ENCODE measurements at places on chromosomes 3 and 15.

- DNase-seq: no peak
Measured at GRCh38 chr3:94241986-94242385, 179.1 kb downstream of the NSUN3 start.

GRCh38 chr3:194606163-194606562, 27.1 kb downstream of the TMEM44 start:
- no peak for DNase-seq

DNA sequence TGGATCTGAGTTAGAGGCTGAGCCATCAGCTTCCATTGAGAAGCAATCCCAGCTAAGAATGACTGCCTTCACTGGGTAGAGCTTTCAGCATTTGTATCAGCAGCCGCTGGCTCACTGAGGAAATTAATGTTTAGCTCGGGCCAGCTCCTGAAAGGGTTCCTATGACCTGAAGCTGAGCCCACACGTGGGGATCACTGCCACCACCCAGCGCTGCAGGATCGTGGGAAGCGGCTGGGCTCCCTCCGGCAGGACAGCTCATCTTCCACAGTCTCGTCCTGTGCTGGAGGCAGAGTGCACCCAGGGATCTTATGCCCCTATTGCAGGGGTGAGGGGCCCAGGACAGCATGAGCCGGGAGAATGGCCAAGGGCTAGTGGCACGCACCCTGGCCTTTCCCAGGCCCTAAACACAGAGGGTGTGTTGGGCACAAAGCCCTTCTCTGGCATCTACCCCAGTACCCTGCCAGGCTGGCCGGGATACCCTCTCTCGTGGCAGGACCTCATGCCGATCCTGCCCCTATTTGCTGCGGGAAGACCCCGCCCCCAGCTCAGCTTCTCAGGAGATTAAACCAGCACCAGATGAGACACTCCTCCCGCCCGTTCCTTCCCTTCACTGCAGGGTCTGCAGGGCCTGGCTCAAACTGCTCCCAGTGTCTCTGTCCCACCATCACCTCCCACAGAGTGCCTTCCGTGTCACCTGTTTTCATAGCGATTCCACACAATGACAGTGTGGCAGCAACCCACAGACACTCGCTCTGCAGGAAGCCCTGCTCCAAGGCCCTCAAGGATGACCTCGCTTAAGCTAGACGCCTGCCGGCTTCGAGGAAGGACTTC, 28.5 kb downstream of the KLHL25 start:
- DNase-seq: no peak

GRCh38 chr15:92421976-92422375, 28.3 kb downstream of the ST8SIA2 start:
- no peak for DNase-seq

GRCh38 chr3:49925485-49925884, 4.1 kb downstream of the MON1A start:
- DNase-seq: no peak

GRCh38 chr15:80837006-80837405, 57.8 kb downstream of the CEMIP start:
- DNase-seq: no peak

DNA sequence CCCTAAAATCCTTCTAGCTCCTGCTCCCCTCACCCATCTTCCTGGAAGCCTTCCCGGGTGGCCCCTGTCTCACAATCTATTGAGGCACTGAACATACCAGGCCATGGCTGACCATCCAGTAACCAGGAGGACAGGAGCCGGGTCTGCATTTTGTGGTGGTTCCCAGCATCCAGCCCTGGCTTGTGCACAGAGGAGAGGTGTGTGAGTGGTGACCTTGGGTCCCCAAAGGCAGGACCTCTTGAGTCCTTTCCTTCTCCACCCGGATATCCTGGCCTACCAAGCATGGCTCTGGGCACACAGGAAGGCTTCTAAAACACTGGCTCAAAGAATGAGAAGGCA, 7.8 kb downstream of the CSK start:
- no peak for DNase-seq

DNA sequence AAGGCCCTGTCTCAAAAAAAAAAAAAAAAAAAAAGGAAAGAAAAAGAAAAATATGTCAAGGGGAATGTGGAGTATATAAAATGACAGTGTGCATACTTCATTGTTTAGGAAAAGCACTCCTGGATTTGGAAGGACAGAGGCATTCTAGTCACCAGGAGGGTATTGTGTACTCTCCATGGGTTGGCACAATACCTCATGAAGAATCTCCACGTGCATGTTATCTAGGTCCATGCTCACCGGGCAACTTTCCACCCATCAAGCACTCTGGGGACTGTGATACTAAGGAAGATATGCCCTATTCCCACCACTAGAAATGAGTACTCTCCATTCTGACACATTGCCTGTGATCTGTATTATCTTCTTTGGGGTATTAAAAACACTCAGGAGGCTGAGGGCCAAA, 15.4 kb upstream of the KPNA1 start:
- no peak for DNase-seq

Measured in central memory CD4-positive, alpha-beta T cell (primary cell).